ENCODE measurements at places on chromosomes 5 and 9. TPM values are rescaled to one million over a fixed set of nuclear protein-coding genes. Genes with fewer than 3 reads are reported as not detected.

Gene KIF24
- 0.21 TPM for total RNA-seq

Gene LPAR1
- total RNA-seq, result 35.4 TPM

Gene BARHL1
- total RNA-seq, result not detected

Gene EQTN
- not detected for total RNA-seq

Gene PRRX2
- 112 TPM for total RNA-seq

Gene FOXD4
- total RNA-seq, result not detected

Gene STC2
- 2.0 TPM for total RNA-seq

- H3K27ac ChIP-seq, result no peak overlapping the region
- peaks cover 3% of the 10 kb centered on the region for H3K4me1 ChIP-seq
- H3K36me3 ChIP-seq, result no peaks in the 10 kb centered on the region
- DNase-seq, result no peak
These were observed 65.4 kb downstream of the PTPDC1 start for GRCh38 chr9:94149696-94150095.

GRCh38 chr5:38151878-38152277 lies 106.5 kb upstream of the EGFLAM start:
- H3K27me3 ChIP-seq, result no peaks in the 10 kb centered on the region
- H3K36me3 ChIP-seq, result no peaks in the 10 kb centered on the region
- DNase-seq, result no peak
- no peak overlapping the region for H3K27ac ChIP-seq

GRCh38 chr5:39547553-39548154 lies 122.9 kb upstream of the DAB2 start:
- H3K27ac ChIP-seq, result no peak overlapping the region
- H3K4me1 ChIP-seq, result peaks cover 6% of the 10 kb centered on the region
- H3K27me3 ChIP-seq, result no peaks in the 10 kb centered on the region
- no peak overlapping the region for H3K4me3 ChIP-seq
- DNase-seq, result no peak
- H3K36me3 ChIP-seq, result no peaks in the 10 kb centered on the region

GRCh38 chr5:82562696-82563240 lies 284.6 kb upstream of the RPS23 start:
- H3K27me3 ChIP-seq, result no peaks in the 10 kb centered on the region
- peak; percentile 60 for DNase-seq
- no peaks in the 10 kb centered on the region for H3K36me3 ChIP-seq
- H3K4me3 ChIP-seq, result no peak overlapping the region

DNA sequence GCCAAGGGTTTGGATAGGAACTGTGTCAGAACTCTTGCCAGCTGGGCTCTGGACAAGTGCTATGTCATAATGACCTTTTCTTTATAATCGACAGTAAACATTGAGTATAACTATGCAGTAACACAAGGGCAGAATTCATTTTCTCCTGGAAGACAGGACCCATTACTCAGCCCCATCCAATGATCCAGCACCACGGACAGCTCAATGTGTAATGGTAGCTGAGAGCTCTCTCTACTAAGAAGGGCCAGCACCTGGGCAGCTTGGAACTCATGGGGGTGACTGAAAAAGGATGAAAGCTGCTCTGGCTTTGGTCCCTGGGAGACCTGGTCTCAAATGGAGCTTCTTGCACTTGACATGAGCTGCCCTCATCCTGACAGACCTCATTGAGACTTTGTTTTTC lies 347.8 kb downstream of the TRIM32 start:
- no peak for DNase-seq
- H3K27me3 ChIP-seq, result no peaks in the 10 kb centered on the region
- no peaks in the 10 kb centered on the region for H3K4me1 ChIP-seq
- H3K36me3 ChIP-seq, result no peaks in the 10 kb centered on the region

- no peak overlapping the region for H3K4me3 ChIP-seq
- no peaks in the 10 kb centered on the region for H3K4me1 ChIP-seq
- no peaks in the 10 kb centered on the region for H3K36me3 ChIP-seq
- no peak overlapping the region for H3K27ac ChIP-seq
- no peaks in the 10 kb centered on the region for H3K27me3 ChIP-seq
These were observed 241.8 kb downstream of the GAS1 start for GRCh38 chr9:86705490-86705889.

DNA sequence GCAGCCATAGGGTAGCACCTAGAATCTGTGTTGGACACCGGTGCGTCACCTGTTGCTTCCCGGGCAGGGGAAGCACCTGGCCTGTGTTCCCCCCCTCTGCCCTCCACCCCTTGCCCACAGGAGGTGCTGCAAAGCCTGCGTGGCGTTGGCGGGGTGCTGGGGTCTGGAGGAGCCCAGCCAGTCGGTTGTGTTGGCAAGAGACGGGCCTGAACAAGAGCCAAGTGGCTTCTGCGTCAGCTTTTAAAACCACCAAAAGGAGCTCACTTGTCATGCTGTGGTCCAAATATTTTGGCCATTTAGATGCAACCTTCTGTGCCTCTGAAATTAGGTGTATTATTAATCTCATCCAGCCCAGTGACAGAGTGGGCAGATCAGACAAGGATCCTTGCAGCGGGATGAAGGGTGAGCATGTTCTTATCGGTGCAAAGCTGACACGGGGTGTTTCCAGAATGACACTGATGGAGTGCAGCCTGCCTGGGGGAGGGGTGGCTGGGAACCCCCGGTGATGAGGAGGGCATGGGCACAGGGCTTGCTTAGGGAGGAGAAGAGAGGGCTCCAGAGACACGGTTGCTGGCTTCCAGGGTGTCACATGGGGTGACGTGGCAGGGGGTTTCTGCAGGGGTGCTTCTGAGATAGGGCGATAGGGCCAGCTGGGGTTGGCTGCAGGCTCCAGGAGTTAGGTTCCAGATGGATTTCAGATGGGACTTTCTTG lies 9.7 kb upstream of the RXRA start:
- no peaks in the 10 kb centered on the region for H3K36me3 ChIP-seq
- no peak overlapping the region for H3K4me3 ChIP-seq
- H3K27me3 ChIP-seq, result no peaks in the 10 kb centered on the region
- H3K4me1 ChIP-seq, result peaks cover 11% of the 10 kb centered on the region
- DNase-seq, result no peak

- no peak overlapping the region for H3K4me3 ChIP-seq
- no peak for DNase-seq
- H3K27ac ChIP-seq, result no peak overlapping the region
These were observed 128.1 kb upstream of the NR5A1 start for GRCh38 chr9:124635285-124635684.

- DNase-seq, result no peak
- no peaks in the 10 kb centered on the region for H3K36me3 ChIP-seq
- no peaks in the 10 kb centered on the region for H3K27me3 ChIP-seq
- no peaks in the 10 kb centered on the region for H3K4me1 ChIP-seq
- H3K4me3 ChIP-seq, result no peak overlapping the region
- H3K27ac ChIP-seq, result no peak overlapping the region
These were observed 630.5 kb downstream of the ANXA1 start for GRCh38 chr9:73782166-73782565.

- DNase-seq, result no peak
- H3K27me3 ChIP-seq, result no peaks in the 10 kb centered on the region
- no peaks in the 10 kb centered on the region for H3K4me1 ChIP-seq
- H3K4me3 ChIP-seq, result no peak overlapping the region
- H3K36me3 ChIP-seq, result no peaks in the 10 kb centered on the region
- no peak overlapping the region for H3K27ac ChIP-seq
These were observed 38.2 kb downstream of the PAPPA start for GRCh38 chr9:116191576-116192415.

DNA sequence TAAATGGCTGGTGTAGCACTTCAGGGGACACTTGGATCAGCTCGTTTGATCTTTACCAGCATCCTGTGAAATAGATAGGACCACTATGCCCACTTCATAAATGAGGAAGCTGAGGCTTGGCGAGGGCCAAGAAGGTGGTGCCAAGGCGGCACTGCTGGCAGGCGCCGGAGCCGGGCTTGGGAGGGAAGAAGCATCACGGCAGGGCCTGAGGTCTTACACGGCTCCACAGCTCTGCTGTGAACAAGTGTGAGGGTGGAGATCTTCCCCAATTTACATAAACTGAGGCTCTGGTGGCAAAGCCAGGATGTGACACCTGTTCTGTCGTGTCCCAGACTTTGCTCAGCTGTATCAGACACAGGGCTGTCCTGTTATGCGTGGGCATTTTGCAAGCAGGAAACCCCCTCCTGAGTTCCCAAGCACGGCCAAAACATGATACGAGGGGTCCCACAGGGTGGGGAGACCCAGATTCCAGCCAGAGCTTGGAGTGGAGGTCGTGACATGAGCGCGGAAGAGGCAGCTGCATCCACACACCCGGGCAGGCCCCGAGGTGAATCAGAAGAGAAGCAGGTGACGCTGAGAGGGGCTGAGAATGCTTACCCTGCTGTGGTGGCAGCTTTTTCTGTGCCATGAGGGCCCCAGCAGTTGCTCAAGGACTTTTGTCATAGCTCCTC lies 117.5 kb upstream of the BOD1 start:
- DNase-seq, result no peak
- no peak overlapping the region for H3K27ac ChIP-seq
- no peaks in the 10 kb centered on the region for H3K36me3 ChIP-seq
- no peaks in the 10 kb centered on the region for H3K27me3 ChIP-seq
- no peak overlapping the region for H3K4me3 ChIP-seq

DNA sequence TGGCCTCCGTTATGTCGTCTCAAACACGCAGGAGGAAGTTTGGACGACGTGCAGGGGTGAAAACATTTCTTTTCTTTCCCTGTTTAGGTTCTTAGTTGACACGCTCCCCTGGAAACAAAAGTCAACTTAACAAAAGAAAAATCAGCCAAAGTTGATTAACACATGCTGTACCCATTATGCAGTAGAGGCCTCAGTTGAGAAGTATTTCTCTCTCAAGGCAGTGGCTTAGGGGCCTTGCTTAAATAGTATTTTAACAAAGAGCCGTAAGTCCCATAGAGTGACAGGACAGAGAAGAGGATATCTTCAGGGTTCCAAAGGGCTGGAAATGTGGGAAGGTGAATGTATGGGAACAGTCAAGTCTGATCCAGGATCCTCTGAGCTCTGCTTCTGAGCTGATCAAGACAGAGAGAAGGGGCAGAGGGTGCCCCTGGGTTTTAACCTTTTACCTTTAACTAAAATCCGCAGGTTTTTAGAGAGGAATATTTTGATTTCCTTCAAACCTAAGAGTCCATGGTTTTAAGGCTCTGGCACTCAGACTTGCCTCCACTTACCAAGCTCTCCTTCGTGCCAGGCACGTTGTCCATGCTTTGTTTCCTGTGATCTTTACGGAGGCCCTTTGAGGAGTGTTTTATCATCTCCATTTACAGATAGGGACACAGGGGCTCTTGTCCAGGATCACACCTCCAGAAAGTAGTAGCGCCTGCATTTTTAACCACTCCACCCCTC lies 629 bp upstream of the CD74 start:
- H3K27me3 ChIP-seq, result no peaks in the 10 kb centered on the region
- no peaks in the 10 kb centered on the region for H3K36me3 ChIP-seq
- H3K27ac ChIP-seq, result peak overlapping the region; percentile 86
- peak overlapping the region; percentile 64 for H3K4me3 ChIP-seq

GRCh38 chr5:1636981-1637638 lies 113.3 kb upstream of the LPCAT1 start:
- no peaks in the 10 kb centered on the region for H3K27me3 ChIP-seq
- no peaks in the 10 kb centered on the region for H3K4me1 ChIP-seq
- no peak overlapping the region for H3K27ac ChIP-seq

- no peaks in the 10 kb centered on the region for H3K36me3 ChIP-seq
- no peak overlapping the region for H3K27ac ChIP-seq
- no peak for DNase-seq
- H3K27me3 ChIP-seq, result no peaks in the 10 kb centered on the region
- H3K4me1 ChIP-seq, result no peaks in the 10 kb centered on the region
- no peak overlapping the region for H3K4me3 ChIP-seq
These were observed 11.9 kb upstream of the MELK start for GRCh38 chr9:36560771-36561170.

- H3K4me1 ChIP-seq, result no peaks in the 10 kb centered on the region
These were observed 298.5 kb upstream of the CDH18 start for GRCh38 chr5:20286512-20286911.

DNA sequence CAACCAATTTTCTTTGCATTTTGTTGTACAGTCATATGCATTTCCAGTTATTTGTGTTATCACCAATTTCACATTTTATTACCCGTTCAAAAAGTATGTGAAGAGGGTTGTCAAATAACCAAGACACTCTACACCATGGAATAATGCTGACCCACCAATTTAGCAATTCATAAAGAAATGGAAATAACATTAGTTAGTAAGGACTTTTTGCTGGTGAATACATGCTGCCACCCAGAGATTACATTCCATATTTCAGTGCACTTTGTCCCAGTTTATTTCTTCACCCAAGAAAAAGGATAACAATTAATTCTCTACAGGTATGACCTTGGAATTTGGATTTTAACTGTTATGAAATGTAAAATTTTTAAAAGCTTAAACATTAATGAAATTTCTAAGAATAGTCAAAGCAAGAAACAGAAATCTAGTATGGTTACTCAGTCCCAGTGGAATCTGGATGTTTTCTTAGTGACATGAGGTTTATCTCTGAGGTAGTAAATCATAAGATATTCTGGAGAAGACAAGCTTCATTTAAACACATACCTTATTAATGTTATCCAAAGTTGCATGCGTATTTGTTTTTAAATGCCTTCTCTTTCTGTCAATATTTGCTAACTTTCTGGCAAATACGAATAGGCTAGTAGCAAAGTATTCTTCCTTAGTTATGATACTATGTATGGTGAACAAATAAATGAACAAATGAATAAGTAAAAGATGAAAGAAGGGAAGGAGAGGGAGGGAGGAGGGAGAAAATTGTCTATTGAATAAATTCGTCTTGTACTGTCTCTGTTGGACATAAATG lies 100.6 kb downstream of the CETN3 start:
- H3K27me3 ChIP-seq, result no peaks in the 10 kb centered on the region
- no peak overlapping the region for H3K4me3 ChIP-seq
- DNase-seq, result no peak
- no peak overlapping the region for H3K27ac ChIP-seq
- H3K4me1 ChIP-seq, result no peaks in the 10 kb centered on the region

GRCh38 chr5:154385236-154385512 lies 60.6 kb upstream of the SAP30L start:
- H3K27me3 ChIP-seq, result no peaks in the 10 kb centered on the region
- no peaks in the 10 kb centered on the region for H3K4me1 ChIP-seq
- H3K4me3 ChIP-seq, result no peak overlapping the region
- no peak overlapping the region for H3K27ac ChIP-seq

DNA sequence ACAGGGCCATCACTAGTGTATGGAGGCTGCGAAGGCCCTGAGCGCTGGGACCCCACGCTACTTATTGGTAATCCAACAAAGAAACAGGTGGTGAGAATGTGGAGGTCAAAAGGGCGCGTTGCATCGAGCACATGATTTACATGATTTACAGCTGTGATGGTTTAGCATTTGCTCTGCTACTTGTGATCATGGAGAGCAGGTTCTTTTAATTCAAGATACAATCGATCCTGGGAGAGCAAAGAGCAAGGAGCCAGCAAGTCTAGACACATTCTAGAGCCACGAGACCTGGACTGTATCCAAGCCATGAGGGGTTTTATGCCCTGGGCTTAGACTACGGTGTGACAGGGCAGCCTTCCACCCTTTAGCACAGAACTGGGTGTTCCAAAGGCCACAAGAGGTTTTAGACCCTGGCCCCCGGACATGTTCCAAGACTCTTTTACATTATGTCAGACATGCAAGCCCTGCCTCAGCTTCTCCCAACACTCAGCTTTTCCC lies 47.0 kb upstream of the CLK4 start:
- no peak for DNase-seq
- H3K27ac ChIP-seq, result no peak overlapping the region
- no peaks in the 10 kb centered on the region for H3K4me1 ChIP-seq
- H3K36me3 ChIP-seq, result no peaks in the 10 kb centered on the region
- H3K27me3 ChIP-seq, result no peaks in the 10 kb centered on the region
